ENCODE measurements at places on chromosomes 12 and 14. TPM values are rescaled to one million over a fixed set of nuclear protein-coding genes. Genes with fewer than 3 reads are reported as not detected.

The ALX1 gene
- 3.9 TPM for total RNA-seq

The ADCY4 gene
- 1.4 TPM for total RNA-seq

DNA sequence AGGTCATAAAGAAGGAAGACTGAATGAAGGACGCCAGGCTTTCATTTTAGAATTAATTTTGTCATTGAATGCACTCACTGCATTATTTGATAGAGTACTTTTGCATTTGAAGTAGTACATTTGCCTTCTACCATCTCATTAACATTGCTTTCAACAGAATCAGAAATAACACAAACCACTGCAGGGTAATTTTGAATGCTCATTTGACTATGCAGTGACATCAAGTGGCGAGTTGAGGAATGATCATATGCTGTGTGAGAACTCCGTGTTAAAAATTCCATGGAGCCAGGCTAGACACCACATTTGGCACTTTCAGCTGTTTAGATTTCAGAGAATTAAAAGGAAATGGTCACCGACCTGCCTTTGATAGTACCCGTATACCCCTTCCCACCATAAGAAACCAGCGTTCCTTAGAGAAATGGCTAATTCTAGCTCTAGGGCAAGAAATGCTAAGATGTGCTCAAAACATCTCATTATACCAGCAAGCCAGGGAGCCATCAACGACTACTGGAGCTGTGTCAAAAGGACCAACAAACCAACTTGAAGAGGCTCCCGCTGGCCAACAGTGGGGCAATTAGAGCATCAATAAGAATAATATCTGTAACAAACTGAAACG lies 16.5 kb downstream of the HEBP1 start:
- peaks cover 2% of the 10 kb centered on the region for H3K36me3 ChIP-seq
- no peaks in the 10 kb centered on the region for H3K4me1 ChIP-seq
- no peak overlapping the region for H3K4me3 ChIP-seq
- DNase-seq = peak; percentile 58

DNA sequence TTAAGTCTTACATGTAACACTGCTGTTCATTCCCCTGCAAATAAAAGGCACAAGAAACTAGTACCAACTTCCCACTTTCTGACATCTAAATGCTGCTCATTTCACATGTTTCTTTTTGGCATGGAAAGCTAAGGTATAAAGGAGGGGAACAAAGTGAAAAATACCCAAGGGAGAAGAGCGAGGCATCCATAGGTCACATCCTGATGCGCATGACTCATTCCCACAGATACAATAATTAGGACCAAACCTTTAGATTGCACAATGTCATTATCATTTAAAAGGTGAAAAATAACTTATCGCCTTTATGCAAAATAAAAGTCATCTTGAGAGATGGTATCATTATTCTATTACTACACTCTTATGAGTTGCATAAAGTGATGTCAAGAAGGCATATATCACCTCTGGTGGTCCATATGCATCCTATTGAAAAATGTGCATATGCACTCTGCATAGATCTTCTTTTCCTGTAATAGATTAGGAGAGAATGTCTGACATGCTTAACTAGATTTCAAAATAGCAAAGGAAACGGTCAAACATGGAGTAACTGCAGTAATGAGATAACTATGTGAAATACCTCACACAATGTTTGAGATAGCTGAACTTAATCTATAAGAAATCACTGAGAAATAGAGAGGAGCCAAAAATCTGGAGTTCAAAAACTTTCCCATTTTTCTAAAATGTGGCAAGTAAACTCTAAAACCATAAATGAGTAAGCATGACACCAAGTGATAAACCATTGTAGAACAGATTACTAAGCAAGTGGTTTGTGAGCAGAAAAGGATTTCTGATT lies 382.5 kb upstream of the TMTC1 start:
- no peaks in the 10 kb centered on the region for H3K4me1 ChIP-seq
- H3K27ac ChIP-seq = no peak overlapping the region
- peaks cover 39% of the 10 kb centered on the region for H3K27me3 ChIP-seq
- H3K4me3 ChIP-seq = no peak overlapping the region

- no peaks in the 10 kb centered on the region for H3K4me1 ChIP-seq
- no peak overlapping the region for H3K4me3 ChIP-seq
- no peaks in the 10 kb centered on the region for H3K27me3 ChIP-seq
- H3K27ac ChIP-seq = no peak overlapping the region
- DNase-seq = no peak
- no peaks in the 10 kb centered on the region for H3K36me3 ChIP-seq
Measured at GRCh38 chr12:102847131-102847530, 69.9 kb downstream of the PAH start.

- H3K27me3 ChIP-seq = no peaks in the 10 kb centered on the region
- no peaks in the 10 kb centered on the region for H3K36me3 ChIP-seq
Measured at GRCh38 chr12:52438305-52439301, 4.4 kb upstream of the KRT75 start.

Measured in hepatocyte (in vitro differentiated cells).